Regular cardiac myocyte (primary cell): ENCODE measurements at places on chromosomes 7 and 10. TPM values are rescaled to one million over a fixed set of nuclear protein-coding genes. Genes with fewer than 3 reads are reported as not detected.

Gene PDSS1
- total RNA-seq = 3.7 and 9.2 TPM in 2 replicates

Gene CEP41
- total RNA-seq = 12.1 and 22.4 TPM in 2 replicates

Gene EN2
- total RNA-seq = not detected in 2 replicates

Gene GHITM
- 191 and 207 TPM in 2 replicates for total RNA-seq

Gene NPC1L1
- total RNA-seq = under 0.01 TPM in 2 replicates

Gene TRRAP
- 11.6 and 14.2 TPM in 2 replicates for total RNA-seq

Gene ZNF804B
- not detected in 2 replicates for total RNA-seq

Gene MYO1G
- under 0.01 TPM in 2 replicates for total RNA-seq

Gene SPRN
- 0.28 and 0.38 TPM in 2 replicates for total RNA-seq

Gene ZNF277
- total RNA-seq = 25.9 and 61.2 TPM in 2 replicates

Gene ELOVL3
- total RNA-seq = 0.19 and 0.56 TPM in 2 replicates

Gene OR6V1
- not detected in 2 replicates for total RNA-seq

Gene KCP
- total RNA-seq = 0.19 and 1.4 TPM in 2 replicates

Gene CDHR3
- total RNA-seq = 2.5 and 2.8 TPM in 2 replicates

Gene FBXO24
- total RNA-seq = 0.28 and 0.77 TPM in 2 replicates
